ENCODE measurements at places on chromosomes 7 and 10. TPM values are rescaled to one million over a fixed set of nuclear protein-coding genes. Genes with fewer than 3 reads are reported as not detected.
A peak's percentile ranks its signal among the peaks of the same experiment; 100 is the strongest.

GRCh38 chr7:27547401-27547800 is 115.3 kb downstream of the HIBADH start:
- no peak for ATAC-seq

DNA sequence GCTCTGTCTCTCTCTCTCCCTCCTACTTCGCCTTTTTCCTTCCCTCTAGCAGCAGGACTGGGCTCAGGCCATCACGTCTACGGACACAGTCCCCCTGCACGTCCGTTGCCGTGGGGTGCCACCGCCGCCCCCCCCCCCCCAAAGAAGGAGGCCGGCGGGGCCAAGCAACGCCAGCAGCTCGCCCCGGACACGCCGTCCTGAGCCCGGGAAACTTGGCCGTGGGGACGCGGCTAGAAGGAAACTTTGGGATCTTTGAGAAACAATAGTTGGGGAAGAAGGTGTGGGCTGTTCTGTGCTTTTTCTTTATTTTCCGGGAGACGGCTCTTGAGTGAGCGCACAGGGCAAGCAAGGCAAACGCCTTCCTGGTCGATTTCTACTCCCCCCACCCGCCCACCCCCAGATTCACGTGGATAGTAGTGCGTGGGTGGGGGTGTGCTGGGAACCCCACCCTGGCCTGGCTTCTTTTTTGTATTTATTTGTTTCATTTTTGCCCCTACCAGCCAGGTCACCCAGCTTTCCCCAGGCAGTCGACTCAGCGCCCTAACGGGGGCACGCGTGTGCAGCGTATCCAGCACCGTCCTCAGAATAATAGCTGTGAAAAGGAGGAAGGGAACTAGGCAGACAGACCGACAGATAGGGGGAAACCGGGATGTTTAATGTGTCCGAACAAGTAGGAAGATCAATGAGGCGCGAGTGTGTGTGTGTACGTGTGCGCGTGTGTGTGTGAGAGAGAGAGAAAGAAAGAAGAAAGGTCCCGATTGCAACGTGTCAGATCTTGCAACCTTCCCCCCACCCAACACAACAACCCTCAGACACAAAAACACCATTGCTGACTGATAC is 1.4 kb downstream of the MXI1 start:
- no peak for ATAC-seq

DNA sequence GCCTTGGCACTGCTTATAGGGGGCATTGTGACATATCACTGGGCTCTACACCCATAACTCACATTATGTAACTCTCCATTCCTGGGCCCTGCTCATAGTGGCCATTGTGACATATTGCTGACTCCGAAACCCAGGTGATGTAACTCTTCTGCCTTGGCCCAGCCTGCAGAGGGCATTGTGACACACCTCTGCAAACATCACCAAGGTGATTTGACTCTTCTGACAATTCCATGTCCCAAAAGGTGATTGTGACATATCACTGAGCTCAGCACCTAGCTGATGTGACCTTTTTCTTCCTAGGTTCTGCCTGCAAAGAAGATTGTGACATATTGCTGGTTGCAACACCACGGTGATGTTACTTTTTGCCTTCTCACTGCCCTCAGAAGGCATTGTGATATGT is 36.5 kb upstream of the ZNF680 start:
- peak; percentile 76 for ATAC-seq

DNA sequence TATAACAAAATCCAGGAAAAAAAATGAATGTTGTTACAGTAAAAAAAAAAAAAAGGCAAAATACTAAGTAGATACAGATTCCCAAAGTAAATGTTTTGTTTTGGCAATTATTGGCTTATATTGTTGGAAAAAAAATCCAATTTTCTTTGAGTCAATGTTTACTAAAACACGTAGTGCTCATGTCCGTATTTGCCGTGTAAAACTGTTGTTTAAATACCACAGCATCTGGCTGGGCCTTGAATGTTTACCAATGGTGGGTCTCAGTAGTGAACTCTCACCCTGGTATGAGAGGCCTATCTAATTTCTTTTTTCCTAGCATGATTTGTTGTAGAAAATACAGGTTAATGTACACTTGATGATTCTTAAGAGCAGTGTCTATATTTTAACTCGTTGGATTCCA is 41.4 kb upstream of the SLC26A5 start:
- no peak for ATAC-seq

NPY4R gene
- 0.32 TPM for total RNA-seq

DOCK1 gene
- total RNA-seq, result 37.6 TPM

STEAP1B gene
- total RNA-seq, result 2.0 TPM

DNA sequence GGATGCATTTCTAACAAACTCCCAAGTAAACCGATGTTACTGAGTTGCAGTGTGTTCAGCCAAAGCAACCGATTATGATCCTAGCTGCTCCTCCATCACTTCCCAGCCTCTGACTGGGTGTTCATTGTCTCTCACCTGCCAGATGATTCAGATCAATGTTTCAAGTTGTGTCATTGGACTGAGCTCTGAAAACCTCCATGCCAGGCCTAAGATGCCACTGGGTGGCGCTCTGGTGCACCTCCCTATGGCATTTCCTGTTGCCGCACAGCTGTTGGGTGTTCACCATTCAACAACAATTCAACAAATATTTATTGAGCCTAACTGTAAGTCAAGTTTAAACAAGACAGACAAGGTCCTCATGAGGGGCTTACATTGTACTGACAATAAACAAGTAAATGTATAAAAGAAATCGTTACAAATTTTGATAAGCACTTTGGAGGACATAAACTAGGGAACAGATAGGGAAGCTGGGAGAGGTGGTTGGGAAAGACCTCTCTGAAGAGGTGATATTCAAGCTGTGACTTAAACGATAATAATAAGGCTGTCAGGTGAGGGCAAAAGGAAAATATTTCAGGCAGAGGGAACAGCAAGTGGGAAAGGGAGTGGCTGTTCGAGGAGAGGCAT is 22.8 kb downstream of the RGR start:
- peak; percentile 75 for ATAC-seq

DNA sequence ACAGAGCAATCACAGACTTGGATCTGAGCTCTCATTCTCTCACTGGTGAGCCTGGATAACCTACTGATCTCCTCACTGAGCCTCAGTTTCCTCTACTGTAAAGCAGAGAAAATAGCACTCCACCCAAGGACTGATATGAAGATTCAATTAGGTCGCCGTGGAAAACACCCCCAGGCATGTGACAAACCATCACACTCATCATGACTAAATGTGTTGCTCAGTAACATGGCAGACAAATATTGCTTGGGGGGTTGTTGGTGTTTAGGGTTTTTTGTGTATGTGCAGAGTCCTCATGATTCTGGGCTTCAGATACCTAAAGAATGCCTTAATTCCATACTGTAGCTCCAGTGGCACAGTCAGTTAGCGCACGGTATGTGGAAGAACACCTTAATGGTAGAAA is 122.1 kb upstream of the TCF7L2 start:
- no peak for ATAC-seq

DNA sequence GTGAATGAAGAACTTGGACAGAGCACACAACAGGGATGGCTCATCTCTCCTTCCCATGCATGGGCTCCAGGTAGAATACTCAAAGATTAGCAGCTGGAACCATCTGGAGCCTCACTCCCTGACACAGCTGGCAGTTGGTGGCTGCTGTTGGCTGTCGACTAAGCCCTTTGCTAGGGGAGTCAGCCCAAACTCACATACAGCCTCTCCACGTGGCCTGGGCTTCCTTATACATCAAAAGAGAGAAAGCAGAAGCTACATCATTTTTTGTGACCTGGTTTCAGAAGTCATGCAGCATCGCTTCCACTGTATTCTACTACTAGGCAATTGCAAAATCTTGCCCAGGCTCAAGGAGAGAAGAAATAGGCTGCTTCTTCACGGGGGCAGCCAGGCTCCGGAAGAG is 24.4 kb downstream of the ASNS start:
- no peak for ATAC-seq

GPR146 gene
- 2.3 TPM for total RNA-seq

DNA sequence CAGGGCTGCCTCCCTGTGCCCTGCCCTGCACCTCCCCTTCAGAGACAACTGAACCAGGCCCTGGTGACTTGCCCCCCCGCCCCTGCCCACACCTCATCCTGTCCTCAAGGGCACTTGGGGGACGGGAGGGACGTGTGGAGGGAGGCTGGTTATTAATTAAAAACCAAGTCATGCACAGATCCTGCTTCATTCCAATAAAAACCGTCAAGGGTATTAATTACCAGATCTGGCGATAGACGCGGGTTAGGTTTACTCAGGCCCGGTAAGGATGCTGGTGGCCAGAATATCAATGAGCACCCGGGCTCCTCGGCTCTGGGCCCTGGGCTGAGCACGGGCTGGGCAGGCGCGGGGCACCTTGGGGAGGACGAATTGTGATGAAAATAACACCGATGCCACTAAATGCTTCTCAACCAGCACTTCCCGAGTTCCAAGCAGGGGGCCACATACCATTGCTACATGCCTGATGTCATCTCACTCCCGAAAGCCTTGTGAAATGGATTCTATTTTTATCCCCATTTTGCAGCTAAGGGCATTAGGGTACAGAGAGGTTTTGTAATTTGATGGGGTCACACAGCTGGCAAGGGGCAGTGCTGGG is 24.5 kb upstream of the GTF2IRD1 start:
- ATAC-seq, result no peak

ANLN gene
- 43.2 TPM for total RNA-seq

GRCh38 chr7:25262586-25262985 is 34.3 kb upstream of the NPVF start:
- ATAC-seq, result no peak

- no peak for ATAC-seq
Observed at GRCh38 chr7:139119486-139119849, 9.9 kb upstream of the ZC3HAV1 start.

DNA sequence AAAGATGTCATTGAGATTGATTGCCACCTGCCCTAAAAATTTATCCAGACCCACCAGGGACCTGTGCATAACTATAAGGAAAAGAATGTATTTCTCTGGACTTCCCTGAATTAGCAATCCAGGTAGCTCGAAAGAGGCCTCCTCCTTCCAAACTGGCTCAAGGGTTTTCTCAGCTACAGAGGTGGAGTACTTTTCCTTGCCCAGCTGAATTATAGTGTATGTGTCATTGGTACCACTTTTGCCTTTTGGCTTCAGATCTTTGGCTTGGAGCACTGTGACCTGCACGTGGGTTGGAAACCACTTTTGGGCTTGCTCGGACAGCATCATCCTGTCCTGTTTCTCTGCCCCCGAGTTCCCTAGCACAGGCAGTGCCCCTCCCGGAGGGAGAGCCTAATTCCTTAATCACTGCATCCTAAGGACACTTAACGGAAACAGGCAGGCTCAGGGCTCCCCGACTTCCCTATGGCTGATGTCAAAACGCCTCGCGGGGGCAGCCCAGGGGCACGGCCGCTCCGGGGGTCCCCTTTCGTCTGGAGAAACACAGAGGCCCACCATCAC is 825 bp downstream of the RAB11FIP2 start:
- peak; percentile 44 for ATAC-seq

GRCh38 chr10:124539935-124540641 is 78.5 kb downstream of the LHPP start:
- peak; percentile 42 for ATAC-seq

- ATAC-seq, result no peak
Observed at GRCh38 chr7:134732728-134733127, 46.7 kb upstream of the CALD1 start.

ZNF777 gene
- 7.2 TPM for total RNA-seq

DNA sequence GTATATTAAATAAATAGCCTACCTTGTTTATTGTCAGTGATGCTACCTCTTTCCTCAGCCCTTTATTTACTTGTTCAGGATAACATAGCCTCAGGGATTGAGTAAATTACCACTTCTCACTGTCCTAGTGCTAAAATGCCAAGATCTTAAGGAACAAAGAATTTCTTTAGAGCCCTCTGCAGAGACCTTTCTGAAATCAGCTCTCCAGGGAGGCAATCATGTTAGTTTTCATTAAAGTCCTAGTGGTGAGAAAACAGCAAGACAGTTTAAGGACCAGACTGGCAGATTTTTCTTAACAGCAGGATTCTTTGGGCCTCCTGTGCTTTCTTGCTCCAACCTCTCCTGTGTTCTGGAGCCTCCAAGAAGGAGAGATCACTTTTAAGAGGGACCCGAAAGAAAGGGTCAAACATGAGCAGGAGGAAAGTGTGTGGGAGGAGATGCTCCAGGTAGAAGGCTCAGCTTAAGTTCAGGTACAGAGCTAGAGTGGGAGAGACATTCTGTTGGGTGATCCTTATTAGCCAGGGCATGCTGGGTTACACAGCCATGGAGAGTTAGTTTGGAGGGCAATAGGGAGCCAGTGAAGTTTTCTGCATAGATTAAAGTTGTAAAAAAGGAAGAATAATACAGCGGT is 1.2 kb upstream of the PLCE1 start:
- ATAC-seq, result no peak

DNA sequence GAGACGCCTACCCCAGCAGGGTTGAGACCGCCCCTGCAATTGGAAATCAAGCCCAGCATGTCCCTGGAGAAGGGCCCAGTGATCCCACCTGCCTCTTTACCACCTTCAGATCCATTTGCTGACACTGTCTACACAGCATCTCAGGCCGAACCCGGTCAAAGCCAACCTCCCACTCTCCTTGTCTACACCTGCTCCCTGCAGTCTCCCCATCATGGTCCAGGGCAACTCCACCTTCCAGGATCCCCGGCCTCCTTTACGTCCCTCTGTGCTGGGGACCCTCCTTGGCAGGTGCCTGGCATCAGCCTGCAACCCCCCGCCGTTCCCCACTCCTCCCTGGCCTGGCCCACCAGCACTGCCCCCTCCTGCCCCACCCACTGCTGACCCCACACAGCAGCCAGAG is 227.2 kb downstream of the PAXIP1 start:
- ATAC-seq, result no peak

ITGB8 gene
- 16.3 TPM for total RNA-seq

DNA sequence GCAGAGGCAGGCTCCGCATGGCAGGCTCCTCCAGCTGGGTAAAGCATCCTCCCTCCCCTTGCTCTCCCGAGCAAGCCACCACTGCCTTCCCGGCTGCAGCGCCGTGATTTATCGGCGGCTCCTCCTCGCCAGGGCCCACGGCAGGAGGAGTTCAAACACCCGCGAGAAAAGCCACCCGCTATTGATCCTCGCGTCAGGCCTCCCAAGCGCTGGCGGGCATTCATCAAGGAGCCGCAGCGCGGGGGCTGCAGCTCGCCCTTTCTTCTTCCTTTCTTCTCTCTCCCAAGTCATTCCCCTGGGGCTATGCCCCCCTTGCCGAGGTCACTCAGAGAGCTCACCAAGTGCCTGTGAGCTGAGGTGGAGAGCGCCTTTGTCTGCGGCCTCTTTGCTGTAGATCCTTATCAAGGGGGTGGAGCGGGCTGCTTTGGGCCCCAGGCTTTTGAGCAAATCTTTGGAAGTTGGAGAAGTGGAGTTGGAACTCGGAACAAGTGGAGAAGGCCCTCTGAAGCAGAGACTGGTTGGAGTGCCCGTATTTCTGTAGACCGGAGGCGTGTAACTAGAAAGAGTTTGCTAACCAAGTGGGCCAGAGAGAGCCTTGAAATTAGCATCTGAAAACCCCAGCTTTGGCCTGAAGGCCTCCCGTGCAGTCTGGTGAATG is 107.2 kb upstream of the PPIF start:
- no peak for ATAC-seq

KCNIP2 gene
- total RNA-seq, result 0.84 TPM

GRCh38 chr7:37832194-37832593 is 16.2 kb upstream of the NME8 start:
- peak; percentile 52 for ATAC-seq

UCN3 gene
- total RNA-seq, result not detected

- ATAC-seq, result no peak
Observed at GRCh38 chr10:60846173-60846572, 67.9 kb downstream of the CDK1 start.

GLUD1 gene
- 88.5 TPM for total RNA-seq

IGFBP3 gene
- 7.9 TPM for total RNA-seq

SERPINE1 gene
- total RNA-seq, result 5.3 TPM

Data from esophagus mucosa (tissue), 1 donor.